ENCODE measurements at places on chromosomes 3 and 15.
A peak's percentile ranks its signal among the peaks of the same experiment; 100 is the strongest.

DNA sequence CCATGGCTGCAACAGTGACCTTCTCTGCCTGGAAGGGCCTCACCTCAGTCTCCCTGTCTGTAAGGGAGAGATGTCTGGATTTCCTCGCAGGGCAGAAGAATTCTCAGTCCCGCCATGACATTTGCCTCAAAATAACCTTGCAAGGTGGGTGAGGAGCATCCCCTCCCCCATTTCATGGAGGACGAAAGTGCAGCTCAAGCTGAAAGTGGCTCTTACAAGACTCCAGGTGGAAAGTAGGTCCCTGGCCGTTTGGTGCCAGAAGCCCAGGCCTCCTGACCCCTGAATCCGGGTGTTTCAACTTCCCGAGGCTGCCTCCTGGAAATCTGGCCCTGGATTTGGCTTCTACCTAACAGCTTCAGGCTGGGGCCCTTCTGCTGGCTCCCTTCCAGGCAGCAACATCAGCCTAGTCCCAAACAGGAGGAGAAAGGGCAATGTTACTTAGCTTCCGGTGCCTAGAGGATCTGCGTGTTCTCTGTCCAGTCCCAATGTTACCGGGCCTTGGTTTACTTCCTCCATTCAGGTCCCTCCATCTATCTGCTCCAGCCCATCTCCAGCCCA is 769 bp upstream of the CSPG4 start:
- DNase-seq: no peak

- no peak for DNase-seq
These were observed at the start of gene GLDN for GRCh38 chr15:51341366-51342226. Gene GLDN, plus strand, starts transcription at chr15:51341655. Its CDS starts 30 bp downstream, at chr15:51341685.

GRCh38 chr3:195906865-195907683 is 1.3 kb downstream of the TNK2 start:
- no peak for DNase-seq

GRCh38 chr3:14678015-14678503 is 3.1 kb downstream of the C3orf20 start:
- DNase-seq: no peak

- no peak for DNase-seq
These were observed 558 bp upstream of the IL17RC start for GRCh38 chr3:9916346-9916733.

DNA sequence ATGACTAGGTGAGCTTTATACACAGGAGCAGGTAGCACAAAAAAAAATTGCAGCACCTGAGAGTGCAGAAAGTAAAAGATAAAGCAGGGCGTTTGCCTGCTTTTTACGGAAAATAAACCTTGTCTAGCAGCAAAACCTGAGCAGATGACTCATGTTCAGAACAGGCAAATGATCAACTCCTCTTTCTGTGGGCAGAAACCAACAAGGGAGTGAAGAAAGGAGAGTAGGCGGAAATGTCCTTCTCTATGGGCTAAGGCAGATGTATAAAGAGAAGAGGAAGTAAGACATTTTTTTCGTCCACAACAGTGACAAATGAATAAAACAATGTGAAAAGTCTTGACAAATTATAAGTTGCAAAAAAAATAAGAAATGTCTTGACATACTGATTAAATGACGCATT is 24.5 kb upstream of the GMNC start:
- DNase-seq: no peak

GRCh38 chr3:119588112-119588511 is 8.8 kb downstream of the ADPRH start:
- DNase-seq: no peak

GRCh38 chr15:67150023-67150860 is 84.8 kb downstream of the SMAD3 start:
- DNase-seq: peak; percentile 97

GRCh38 chr15:27170851-27171250 is 199.9 kb downstream of the GABRG3 start:
- DNase-seq: no peak

DNA sequence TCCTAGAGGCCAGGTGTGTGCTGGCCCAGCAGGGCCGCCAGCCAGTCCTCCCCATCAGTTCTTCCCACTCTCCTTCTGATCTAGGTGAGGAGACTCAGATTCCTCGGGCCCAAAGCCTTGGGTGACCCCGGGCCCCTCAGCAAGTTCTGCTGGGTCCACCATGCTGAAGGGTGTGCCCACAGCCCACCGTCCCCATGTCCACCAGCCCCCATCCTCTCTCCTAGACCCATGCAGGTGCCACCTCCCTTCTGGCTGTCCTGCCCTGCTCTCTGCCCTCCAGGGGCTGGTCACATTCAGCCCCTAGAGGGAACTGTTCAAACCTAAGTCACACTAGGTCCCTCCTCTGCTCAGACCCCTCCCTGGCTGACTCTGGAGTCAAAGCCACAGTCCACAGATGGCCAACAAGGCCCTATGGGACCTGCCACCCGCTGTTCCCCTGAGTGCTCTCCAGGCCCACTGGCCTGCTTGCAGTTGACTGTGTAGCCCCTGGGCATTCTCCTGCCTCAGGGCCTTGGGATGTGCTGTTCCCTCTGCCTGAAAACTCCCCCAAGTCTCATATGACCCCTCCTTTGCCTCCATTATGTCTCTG is 878 bp upstream of the TLR9 start:
- DNase-seq: no peak

DNA sequence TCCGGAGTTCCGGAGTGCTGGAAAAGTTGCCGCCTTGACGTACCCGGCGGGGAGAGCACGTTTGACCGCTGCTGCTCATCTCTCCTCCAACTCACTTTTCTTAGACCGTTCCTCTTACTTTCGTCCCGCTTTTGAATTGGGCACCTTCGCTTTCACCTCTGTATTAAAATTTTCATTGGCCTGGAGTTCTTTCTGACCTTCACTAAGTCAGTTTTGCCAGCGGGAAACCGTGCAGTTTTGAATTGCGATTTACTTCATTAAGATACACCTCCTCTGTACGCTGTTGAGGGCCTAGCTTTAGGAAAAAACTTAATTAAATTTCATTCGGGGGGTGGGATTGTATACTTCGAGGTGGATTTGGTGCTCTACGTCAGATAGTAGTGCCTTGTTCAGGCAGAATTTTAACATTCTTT is 1.3 kb downstream of the GMPS start:
- no peak for DNase-seq

- DNase-seq: no peak
These were observed 244.5 kb downstream of the FOXP1 start for GRCh38 chr3:71339049-71339448.

GRCh38 chr3:70519913-70520659 is 207.6 kb upstream of the MDFIC2 start:
- DNase-seq: no peak
